CD8-positive, alpha-beta T cell (primary cell): ENCODE measurements at places on chromosomes 5 and 9. TPM values are rescaled to one million over a fixed set of nuclear protein-coding genes. Genes with fewer than 3 reads are reported as not detected.

OSTF1 gene
- 29.1 TPM for total RNA-seq

GRCh38 chr5:145293716-145294115, 541.4 kb downstream of the PRELID2 start:
- no peak for DNase-seq

DNA sequence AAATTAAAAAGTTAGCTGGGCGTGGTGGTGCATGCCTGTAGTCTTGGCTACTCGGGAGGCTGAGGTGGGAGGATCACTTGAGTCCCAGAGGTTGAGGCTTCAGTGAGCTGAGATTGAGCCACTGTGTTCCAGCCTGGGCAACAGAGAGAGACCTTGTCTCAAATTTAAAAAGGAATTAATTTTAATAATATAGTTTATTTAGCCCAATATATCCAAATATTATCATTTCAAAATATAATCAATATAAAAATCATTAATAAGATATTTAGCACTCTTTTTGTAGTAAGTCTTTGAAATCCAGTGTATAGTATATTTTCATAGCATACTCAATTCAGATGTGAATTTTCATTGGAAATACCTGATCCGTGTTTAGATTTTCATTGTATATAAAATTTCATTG, 43.2 kb upstream of the ORM1 start:
- DNase-seq: no peak

GRCh38 chr5:154849791-154850201, 607 bp downstream of the FAXDC2 start:
- no peak for DNase-seq

DNA sequence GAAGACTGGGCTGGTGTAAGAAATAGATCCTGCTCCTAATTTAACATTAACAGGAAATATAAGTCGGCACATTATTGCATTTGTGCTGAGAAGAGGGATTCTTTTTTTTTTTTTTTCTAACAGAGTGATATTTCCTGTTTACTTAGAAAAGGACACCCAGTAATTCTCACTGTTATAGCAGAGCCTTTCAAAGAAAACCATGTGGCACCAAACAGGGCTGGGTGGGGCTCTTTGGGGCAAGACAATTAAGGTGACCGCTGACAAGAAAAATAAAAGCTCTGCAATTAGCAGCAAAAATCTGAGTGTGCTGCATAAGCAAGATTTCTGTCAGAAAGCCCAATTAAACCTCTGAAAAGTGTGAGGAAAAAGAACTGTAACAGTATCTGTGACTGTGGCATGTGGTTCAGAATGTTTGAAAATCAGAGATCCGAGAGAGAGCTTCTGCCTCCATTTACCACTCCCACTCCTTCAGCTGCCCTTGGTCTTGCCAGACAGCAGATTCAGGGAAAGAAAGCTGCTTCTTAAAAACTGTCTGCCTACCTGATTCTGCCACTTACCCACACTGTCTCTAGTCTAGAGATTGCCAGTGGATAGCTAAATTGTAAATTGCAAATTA, 77.1 kb upstream of the IQGAP2 start:
- DNase-seq: peak; percentile 31

- DNase-seq: no peak
Measured at GRCh38 chr9:78565481-78565880, 268.6 kb downstream of the PSAT1 start.
